Naive thymus-derived CD4-positive, alpha-beta T cell (primary cell): ENCODE measurements at places on chromosomes 6 and 20. TPM values are rescaled to one million over a fixed set of nuclear protein-coding genes. Genes with fewer than 3 reads are reported as not detected.

- H3K27ac ChIP-seq: no peak overlapping the region
- H3K4me1 ChIP-seq: no peaks in the 10 kb centered on the region
- no peak for DNase-seq
- H3K36me3 ChIP-seq: no peaks in the 10 kb centered on the region
Measured at GRCh38 chr20:50323777-50324775, 133.4 kb downstream of the CEBPB start.

DNA sequence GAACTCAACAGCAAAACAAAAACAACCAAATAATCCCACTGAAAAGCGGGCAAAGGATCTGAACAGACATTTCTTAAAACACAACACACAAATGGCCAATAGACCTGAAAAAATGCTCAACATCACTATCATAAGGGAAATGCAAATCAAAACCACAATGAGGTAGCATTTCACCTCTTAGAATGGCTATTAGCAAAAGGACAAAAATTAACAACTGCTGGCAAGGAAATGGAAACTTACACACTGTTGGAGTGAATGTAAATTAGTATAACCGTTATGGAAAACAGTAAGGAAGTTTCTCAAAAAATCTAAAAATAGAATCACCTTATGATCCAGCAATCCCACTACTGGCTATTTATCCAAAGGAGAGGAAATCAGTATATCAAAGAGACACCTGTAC lies 20.9 kb downstream of the FAM8A1 start:
- DNase-seq: no peak
- H3K4me3 ChIP-seq: no peak overlapping the region
- no peaks in the 10 kb centered on the region for H3K27me3 ChIP-seq
- no peaks in the 10 kb centered on the region for H3K4me1 ChIP-seq

DNA sequence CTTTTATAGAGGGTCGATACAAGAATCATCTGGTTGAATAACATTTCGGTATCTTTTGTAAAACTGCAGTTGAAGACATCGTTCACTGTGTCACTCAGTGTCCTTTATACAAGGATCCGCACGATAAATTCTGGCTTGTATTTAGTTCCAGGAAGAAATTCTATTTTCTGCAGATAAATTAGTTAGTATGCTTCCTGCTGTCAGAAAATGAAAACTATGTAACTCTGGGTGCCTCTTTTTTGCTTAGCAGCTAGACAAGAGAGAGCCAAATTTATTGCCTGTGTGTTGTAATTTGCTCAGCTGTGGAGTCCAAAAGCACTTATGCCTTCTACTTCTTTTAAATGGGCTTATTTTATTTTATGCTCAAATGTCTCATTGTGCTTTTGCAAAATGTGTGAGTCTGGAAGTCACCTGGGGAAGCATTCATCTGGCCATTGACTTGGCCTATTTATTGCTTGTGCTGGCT lies 56.5 kb upstream of the KCNK16 start:
- H3K27me3 ChIP-seq: no peaks in the 10 kb centered on the region
- no peak for DNase-seq
- no peak overlapping the region for H3K4me3 ChIP-seq
- no peak overlapping the region for H3K27ac ChIP-seq
- no peaks in the 10 kb centered on the region for H3K4me1 ChIP-seq
- H3K36me3 ChIP-seq: no peaks in the 10 kb centered on the region

Gene HEY2
- polyA plus RNA-seq: 0.44 TPM

- no peaks in the 10 kb centered on the region for H3K4me1 ChIP-seq
- H3K27me3 ChIP-seq: no peaks in the 10 kb centered on the region
- H3K27ac ChIP-seq: no peak overlapping the region
- no peaks in the 10 kb centered on the region for H3K36me3 ChIP-seq
Measured at GRCh38 chr20:59371431-59371830, 71.0 kb downstream of the EDN3 start.

- H3K36me3 ChIP-seq: no peaks in the 10 kb centered on the region
- no peak within 1 kb of the TSS for H3K27ac ChIP-seq
- H3K4me3 ChIP-seq: no peak within 1 kb of the TSS
- H3K4me1 ChIP-seq: no peaks in the 10 kb centered on the region
Measured at GRCh38 chr6:154995254-154996015, at the start of gene TIAM2. Gene TIAM2 (plus strand): TSS chr6:154995315. CDS start chr6:155129224, 133,909 bp downstream.

- H3K27ac ChIP-seq: peak overlapping the region; percentile 65
- H3K4me3 ChIP-seq: peak overlapping the region; percentile 41
- H3K27me3 ChIP-seq: no peaks in the 10 kb centered on the region
- peaks cover 6% of the 10 kb centered on the region for H3K4me1 ChIP-seq
- no peak for DNase-seq
Measured at GRCh38 chr20:36472637-36473090, 68.7 kb upstream of the MYL9 start.

Gene EPPIN
- polyA plus RNA-seq: not detected

- no peak overlapping the region for H3K27ac ChIP-seq
- DNase-seq: no peak
- no peaks in the 10 kb centered on the region for H3K36me3 ChIP-seq
- H3K27me3 ChIP-seq: no peaks in the 10 kb centered on the region
Measured at GRCh38 chr20:7355051-7355450, 585.2 kb downstream of the HAO1 start.

Gene SIRPG
- polyA plus RNA-seq: 197 TPM
